ENCODE measurements at places on chromosomes 1 and 21.

DNA sequence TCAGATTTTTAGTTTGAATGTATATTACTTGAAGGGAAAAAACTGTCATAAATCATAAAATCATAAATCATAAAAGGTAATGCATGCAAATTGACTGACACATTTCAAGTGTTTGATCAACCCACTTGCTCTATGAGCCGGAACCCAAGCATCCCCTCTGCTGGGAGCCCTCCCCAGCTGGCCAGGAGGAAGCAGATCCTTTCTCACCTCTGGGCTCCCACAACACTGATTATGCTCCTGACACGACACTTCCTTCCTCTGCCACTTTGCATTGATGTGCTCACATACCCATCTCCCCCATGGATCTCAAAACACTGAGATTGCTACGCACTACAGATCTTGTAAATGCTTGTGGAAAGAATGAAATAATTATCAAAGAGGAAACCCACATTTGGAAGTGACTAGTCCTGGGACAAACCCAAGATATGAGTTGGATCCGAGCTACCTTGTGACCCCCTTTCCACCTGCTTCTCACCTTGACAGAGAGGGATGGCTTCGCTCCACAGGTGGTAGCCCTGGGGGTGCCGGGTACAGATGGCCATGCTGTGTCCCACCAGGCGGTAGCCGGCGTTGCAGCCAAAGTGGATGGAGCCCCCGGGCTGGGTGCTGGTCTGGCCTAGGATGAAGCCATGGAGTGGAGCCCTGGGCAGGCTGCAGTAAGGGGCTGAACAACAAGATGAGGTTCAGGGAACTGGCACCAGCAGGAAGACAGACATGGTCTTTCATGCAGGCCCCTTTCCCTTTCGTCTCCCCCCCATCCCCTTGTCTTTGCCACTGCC lies 104.6 kb downstream of the ZSCAN20 start:
- DNase-seq: no peak

GRCh38 chr21:35303085-35303484 lies 254.0 kb upstream of the RUNX1 start:
- no peak for DNase-seq

DNA sequence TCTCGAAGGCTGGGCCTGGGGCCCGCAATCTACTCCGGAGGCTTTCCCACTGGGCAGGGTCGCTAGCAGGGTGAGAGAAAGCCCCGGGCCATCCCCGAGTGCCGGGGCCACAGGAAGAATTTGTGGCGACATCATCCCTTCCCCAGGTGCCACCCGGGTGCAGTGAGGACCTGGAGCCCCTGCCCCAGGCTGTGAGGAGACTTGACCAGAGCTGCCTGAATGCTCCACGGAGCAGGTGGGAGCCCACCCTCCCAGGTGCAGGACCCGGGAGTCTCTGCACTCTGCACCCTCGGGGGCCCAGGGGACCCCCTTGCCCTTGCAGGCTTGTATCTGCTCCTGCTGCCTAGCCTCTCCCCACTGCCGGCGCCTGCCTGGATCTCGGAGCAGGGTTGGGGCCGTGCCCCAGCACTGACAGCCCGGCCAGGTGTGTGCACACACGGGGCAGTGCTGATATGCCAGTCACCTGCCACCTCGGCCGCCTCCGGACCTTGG lies 67.5 kb upstream of the RGS7 start:
- DNase-seq: no peak

GRCh38 chr21:33964706-33965325 lies 49.2 kb upstream of the ATP5PO start:
- DNase-seq: no peak

DNA sequence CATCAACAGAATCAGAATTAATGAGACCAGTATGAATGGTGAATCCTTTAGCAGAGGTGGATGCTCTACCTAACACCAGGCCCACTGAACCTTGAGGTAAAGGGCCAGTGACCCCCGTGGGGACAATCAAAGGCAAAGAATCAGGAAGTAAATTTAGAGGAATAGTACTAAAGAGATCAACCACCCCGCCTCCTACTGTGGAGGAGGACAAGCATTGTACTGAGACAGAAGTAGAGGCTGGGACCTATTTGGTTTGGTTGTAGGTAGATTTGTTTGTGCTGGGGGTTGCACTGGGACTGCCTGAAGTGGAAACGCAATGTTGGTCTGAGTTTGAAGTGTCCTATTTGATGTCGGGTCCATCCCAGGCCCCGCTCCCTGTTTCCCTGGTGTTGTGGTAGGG lies 9.5 kb downstream of the CD48 start:
- no peak for DNase-seq

DNA sequence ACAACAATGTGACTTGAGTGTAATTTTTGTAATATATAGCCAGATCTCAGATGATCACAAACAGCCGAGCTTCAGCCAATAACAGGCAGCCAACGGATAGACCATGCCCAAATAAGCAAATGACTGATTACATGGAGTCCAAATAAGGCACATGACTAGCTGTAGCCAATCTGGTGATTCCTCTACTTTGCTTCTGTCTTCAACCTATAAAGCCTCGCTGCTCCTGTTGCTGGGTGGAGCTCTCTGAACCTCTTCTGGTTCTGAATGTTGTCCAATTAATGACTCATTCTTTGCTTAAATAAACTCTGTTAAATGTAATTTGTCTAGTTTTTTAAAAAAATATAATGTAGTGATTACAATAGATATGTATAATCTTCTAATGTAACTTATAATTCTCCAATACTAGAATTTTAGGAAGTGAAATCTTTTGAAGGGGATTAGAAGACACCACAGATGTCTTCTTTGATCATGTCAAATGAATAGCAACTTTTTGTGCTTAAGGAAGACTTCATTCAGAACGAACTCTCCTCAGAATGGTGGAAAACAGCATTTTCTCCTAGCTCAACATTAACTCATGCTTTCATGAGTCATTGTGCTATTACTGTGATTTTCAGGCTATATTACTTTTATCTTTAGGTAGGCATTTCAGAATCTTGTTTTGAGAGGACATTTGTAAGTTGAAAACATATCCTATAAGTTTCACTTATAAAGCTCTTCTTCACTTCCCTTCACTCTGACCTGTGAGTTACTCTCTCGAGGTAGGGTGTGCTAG lies 857.8 kb upstream of the B3GALT2 start:
- no peak for DNase-seq

DNA sequence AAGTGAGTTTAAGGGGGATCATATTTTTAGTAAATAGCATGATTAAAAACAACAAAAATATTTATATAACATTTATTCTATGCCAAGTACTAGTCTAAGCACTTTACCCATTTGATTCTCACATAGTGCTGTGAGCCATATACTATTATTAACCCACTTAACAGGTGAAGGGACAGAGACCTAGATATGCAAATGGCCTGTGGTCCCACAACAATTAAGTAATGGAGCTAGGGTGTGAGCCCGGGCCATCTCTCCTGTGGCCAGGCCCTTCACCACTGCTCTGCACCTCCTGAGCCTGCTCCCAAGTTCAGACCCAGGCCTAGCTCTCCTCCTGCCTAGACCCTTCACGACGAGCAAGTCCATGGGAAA lies 537 bp downstream of the ASCL5 start:
- no peak for DNase-seq

DNA sequence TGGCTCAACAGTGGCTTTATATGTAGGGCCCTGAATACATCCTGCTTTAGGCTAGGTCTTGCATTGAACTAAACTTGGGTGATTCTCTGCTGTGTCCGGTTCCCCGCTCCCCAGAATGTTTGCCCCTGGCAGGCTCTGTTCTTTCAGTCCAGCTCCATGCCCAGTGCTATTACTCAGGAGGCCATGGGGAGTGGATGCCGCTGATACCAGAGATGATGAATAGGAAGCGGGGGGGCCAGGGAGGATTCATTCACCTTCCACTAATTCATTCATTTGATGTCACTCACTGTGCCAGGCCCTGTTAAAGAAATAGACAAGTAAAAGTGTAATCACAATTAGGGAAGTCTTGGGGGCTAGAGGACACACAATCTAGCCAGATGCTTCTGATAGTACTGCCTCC lies 83.8 kb downstream of the TMEM53 start:
- DNase-seq: no peak

DNA sequence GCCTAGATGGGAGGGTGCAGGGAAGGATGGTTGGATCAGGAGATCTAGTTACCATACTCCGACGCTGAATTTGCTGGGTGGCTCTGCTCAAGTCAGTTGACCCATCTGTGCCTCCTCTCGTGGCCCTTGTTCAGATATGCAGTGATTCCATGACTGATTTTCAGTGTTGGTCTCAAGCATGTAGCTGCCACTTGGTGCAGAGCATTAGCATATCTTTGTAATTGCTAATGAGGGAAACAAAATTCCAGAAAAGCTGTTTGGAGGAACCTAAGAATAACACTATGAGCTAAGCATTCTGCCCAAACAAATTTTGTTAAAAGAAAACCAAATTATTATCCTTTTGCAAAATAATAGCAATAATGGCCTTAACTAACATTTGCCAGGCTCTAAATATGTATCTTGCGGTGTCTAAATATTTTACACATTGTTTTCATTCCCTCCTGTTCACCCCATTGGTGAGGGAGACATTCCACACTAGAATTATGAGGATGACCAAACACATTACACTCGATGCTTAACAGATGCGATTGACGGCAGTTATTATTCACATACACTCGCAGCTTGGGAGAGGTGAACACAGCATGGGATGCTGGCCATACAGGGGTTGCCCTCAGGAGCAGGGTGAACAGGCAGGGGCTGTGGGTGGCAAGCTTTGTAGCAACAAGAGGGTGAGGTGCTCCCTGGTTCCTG lies 69.1 kb downstream of the KCNJ15 start:
- no peak for DNase-seq

DNA sequence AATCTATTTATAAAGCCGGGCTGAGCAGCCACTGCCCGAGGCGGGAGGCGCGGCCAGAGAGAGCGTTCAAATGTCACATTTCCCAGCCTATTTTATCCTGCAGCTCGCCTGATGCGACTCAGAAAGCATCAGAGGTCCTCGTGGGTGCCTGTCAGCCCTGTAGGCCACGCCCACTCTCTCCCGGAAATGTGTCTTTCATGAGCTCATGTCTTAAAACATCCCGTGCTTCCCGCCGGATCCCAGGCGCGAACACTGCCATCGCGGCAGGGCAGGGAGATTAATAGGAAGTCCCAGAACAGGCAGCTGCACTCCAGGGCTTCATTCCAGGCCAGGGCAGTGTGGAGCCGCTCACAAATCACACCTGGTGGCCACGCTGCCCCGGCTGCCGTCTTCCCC lies 117.5 kb downstream of the PRDM16 start:
- DNase-seq: no peak

DNA sequence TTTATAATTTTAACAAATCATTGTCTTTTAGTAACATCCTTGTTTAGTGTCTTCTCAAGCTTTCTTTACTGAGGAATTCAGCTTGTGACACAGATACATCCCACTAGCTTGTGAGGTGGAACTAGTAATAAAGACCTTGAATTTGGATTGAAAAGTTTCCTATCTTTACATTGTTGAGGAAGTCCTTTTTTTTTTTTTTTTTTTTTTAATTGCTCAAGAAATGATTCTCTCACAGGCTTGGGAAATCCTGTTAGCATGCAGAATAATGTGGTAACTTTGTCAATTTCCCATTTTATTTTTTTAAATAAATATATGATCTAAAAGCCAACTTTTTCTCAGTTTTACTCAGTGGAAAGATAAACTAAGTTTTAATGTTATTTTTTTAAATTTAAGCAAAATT lies 15.8 kb downstream of the DENND2D start:
- DNase-seq: no peak

DNA sequence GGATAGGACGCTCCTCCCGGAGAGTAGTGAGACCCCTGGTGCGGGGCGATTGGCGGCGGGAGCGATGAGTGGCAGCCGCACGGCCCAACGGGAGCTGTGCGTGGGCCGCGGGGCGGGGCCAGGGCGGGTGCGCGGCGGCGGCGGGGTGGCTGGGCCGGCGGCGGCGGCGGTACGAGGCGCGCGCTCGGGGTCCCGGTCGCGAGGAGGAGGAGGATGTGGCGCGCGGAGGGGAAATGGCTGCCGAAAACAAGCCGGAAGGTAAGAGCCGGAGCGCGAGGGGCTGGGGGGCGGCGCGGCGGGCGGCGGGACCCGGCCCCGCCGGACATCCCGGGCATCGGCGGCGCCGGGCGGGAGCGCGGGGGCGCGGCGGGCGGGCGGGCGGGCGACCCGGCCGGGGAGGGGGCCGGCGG lies at the start of gene CAMTA1:
TSS of gene CAMTA1 (plus strand) at position 137 of the 410 bp plus-strand sequence. CDS start at position 214, 77 bp downstream.
- DNase-seq: no peak

- DNase-seq: no peak
Measured at GRCh38 chr1:98766255-98766654, 104.7 kb downstream of the SNX7 start.

DNA sequence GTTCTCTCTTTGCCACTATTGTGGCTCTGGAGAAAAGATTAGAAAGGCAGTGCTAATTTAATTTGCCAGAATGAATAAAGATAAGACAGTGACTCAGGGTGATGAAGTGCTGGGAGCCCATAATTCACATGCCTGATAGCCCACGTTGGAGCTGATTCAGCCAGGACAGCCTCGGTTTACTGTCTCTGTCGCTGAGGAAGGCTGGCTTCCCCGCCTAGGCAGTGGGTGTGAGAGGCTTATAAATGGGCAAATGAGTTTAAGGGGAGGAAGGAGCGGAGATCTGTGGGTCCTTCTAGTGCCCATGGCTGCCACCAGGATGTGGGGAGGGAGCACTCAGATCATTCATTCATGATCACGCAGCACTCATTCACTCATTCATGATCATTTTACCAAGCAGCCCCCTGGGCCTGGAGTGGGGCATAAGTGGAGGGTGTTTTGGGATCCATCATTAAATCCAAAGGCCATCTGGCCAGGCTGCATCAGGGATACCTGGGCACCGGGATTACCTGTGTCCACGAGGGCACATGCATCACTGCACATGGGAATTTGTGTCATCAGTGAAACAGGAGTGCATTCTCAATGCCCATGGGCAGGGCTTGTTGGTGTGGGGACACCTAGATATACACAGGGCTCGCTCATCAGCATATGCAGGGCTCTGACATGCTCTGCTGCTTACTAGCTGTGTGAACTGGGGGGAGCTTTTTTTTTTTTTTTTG lies 315.4 kb downstream of the MATN1 start:
- DNase-seq: no peak

DNA sequence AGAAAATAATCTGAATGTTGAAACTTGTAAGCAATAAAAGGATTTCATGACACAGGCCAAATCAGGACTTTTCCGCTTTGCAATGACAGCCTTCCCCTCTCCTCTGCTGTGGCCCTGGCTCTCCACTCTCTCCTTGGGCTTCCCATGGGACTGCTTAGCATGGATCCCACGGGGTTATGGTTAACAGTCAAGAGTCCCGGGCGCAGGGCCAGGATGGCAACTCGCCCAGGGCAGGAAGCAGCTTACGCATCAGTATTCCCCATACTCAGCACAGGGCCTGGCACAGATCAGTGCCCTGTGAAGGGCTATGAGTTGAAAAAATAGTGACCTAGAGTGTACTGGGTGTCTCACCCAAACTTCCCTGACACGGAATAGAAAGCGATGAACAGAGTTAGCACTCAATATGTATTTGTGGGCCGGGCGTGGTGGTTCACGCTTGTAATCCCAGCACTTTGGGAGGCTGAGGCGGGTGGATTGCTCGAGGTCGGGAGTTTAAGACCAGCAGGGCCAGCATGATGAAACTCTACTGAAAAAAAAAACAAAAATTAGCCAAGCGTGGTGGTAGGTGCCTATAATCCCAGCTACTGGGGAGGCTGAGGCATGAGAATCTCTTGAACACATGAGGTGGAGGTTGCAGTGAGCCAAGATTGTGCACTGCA lies 29.1 kb upstream of the GRHL3 start:
- DNase-seq: peak; percentile 74

- no peak for DNase-seq
Measured at GRCh38 chr1:2356911-2357845, 34.2 kb downstream of the MORN1 start.

Data from posterior cingulate gyrus (tissue), 11 donors.